HuH-7.5 (cell line): ENCODE measurements at places on chromosomes 16 and 17.

DNA sequence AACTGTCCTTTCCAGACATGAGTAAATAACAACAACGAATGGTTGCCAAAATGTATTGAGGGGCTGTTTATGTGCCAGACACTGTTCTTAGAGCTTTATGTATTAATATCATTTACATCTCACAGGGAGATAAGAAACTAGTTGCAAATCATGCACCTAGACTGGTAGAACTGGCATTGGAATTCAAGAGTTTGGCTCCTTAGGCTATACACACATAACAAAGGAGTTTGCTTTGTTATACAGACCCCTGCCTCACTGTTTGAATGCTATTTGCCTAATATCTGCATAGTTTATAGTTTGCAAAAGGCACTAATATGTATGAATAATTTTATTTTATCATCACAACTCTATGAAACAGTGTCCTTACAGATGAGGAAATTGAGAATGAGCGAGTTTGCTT is 100.0 kb downstream of the FTO start:
- no peak for DNase-seq

DNA sequence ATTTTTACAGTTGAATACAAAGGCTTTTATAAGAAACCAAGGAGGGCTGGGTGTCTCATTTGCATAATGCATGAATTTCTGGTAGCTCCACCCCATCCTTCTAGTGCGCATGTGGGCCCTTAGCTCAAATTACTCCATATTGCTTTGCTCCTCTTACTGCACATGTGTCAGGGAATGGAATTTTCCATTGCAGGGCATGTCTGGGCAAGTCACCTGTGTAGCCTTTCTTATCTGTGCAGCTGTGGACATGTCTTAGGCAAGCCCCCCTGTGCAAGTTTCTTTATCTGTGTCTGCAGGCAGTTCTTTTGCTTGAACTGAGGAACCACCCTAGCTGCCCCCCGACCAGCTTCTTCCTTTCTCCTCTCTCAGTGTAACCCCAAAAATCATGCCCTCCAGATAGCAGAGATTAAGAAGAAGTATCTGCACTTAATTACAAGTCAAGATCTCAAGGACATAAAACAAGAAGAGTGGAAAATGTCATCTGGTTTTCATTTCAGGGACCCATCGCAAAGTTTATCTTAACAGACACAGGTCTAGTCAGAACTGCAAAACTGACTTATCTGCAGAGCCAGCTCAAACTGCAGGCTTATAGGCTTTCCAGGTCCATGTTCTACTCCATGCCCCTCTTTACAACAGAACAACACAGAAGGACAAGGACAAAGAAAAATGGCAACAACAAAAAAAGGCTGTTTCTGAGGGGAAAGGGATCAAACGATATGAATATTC is 137.9 kb upstream of the HS3ST4 start:
- no peak for DNase-seq

DNA sequence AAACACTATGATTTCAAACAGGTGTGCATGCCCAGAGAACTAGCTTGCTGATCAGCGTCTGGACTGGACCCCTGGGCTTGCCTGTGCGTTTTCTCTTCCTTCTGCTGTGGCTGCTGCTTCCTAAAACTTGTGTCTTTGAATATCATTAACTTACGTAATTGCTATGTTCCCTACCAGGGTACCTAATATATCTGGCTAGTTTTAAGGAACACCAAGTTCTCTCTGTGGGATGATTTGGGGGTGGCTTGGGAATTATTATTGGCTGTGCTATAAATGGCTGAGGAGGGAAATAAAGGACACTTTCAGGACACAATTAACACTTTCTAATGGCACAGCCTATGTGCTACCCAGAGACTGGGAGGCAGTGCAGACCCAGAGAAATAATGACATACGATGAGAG is 606.0 kb upstream of the RBFOX1 start:
- DNase-seq = no peak

DNA sequence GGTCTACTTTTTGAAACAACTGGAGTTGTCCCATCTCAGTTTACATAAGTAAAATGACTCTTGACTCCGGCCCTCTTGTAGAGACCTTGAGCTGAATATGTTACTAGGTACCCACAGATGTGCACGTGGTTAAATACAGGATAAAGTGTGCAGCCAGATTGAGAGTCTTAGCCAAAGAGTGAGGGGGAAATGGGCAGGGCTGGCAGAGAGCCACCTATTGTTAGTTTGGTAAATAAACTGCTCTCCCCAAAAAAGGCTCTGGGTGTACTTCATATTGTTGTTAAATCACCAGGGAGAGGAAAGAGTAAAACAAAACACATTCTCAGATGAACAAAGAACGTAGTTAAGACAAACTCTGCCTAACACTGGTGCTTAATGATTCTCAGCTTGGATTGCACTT is 20.3 kb downstream of the G6PC1 start:
- no peak for DNase-seq

GRCh38 chr16:76614269-76614668 is 337.1 kb downstream of the CNTNAP4 start:
- no peak for DNase-seq
